ENCODE measurements at places on chromosomes 7 and 10.
A peak's percentile ranks its signal among the peaks of the same experiment; 100 is the strongest.

- DNase-seq = no peak
These were observed 7.0 kb upstream of the DNAJC1 start for GRCh38 chr10:22010539-22010938.

- DNase-seq = peak; percentile 52
These were observed 12.7 kb downstream of the LOXL4 start for GRCh38 chr10:98255146-98255877.

DNA sequence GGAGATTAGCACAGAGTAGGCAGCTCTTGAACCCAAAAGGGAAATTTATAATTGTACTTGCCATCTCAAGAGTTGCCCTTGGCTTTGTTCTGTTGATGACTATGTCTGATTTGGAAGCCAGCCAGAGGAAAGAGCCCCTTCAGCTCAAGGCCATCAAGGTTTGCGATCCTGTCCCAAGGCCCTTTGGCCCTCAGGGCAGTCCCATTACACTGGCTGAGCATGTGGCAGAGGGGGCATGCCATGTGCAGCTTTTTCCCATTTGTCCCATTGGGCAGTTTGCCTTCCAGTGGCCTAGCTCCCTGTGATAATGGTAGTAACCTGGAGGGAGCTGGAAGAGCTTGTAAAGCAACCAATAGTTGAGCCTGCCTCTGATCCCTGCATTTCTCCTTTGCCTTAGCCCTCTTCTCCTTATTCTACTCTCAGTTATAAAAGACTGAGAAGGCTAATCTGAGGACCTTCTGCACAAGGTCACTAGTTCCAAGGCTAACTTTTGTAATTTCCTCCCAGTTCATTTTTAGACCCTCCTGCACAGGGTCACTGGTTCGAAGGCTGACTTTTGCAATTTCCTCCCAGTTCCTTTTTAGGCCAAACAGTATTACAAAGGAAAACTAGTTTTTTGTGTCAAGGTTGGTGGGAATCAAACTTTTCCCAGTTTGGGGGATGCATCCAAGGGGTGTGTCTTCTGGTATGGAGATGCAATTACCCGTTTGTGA, 31.0 kb upstream of the ARHGAP12 start:
- DNase-seq = no peak

DNA sequence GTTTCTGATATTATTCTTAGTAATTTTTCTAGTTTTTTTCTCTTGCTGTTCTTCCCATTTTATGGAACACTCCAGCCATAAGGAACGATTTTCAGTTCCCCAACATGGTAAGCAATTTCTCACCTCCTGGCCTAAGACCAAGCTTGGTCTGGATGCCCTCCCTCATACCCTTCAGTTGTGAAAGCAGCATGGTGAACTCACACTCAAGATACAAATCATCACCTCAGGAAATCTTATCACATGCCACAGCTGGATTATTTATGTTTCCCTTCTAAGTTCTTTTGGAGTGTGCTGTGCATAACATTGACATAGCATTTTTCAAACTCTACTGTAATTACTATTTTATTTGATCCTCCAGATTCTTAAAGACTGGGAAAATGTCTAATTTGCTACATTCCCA, 216.6 kb downstream of the AGMO start:
- no peak for DNase-seq

GRCh38 chr7:139875821-139876241, 46.8 kb downstream of the TBXAS1 start:
- DNase-seq = no peak

GRCh38 chr7:69967689-69968450, 369.6 kb downstream of the AUTS2 start:
- no peak for DNase-seq

DNA sequence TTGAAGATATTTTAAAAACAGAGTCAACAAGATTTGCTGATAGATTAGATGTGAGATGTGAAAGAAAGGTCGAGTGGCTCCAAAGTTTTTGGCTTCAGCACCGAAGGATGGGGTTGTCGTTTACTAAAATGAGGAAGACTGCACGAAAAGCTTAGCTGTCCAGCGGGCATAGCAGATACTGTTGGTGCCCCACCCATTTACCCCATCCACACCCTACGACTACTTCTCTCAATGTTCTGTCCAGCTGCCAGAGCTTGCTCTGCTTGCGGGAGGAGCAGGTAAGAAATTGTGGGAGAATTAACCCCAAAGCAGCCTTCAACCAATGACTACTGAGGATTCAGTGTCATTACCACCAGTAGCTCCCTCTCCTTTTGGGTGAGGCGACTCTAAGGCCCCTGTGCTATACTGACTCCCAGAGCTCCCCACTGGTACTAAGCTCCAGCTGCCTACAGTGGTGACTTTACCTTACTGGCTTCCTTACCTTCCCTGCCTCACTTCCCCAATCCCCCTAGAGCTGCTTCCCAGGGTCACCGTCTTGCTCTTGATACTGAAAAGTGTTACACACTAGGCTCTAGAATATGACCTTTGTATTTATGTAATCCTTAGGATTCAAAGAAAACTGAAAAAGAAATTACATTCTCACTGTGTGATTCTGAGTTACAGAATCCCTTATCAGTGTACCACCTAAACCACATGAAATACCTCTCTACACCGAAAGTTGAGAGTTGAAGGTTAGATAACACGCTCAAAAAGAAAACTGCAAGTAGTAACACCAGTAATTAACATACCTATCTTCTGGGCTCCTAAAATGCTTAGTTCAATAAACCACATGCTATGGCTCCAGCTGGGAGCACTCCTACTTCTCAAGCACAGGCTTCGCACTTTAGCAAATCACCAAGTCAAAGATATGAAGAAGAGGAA, 22.3 kb downstream of the CACUL1 start:
- DNase-seq = no peak

DNA sequence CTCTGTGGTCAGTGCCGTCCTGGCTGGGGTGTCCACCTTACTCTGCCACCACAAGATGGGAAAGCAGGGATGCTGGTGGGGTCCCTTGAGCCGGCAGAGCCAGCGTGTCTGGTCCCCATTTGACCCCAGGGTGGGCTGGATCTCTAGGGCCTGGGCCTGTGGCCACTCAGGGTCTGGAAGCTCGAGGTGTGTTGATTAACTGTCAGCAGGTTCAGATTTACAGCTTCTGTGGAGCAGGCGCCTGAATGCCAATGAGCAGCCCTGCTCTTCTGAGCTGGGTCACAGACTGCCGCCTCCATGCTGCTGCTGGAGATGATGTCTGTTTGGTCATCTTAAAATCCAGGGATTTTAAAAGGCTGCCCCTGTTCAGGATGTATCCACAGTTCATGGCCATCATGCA, 11.3 kb upstream of the DPYSL4 start:
- DNase-seq = no peak

DNA sequence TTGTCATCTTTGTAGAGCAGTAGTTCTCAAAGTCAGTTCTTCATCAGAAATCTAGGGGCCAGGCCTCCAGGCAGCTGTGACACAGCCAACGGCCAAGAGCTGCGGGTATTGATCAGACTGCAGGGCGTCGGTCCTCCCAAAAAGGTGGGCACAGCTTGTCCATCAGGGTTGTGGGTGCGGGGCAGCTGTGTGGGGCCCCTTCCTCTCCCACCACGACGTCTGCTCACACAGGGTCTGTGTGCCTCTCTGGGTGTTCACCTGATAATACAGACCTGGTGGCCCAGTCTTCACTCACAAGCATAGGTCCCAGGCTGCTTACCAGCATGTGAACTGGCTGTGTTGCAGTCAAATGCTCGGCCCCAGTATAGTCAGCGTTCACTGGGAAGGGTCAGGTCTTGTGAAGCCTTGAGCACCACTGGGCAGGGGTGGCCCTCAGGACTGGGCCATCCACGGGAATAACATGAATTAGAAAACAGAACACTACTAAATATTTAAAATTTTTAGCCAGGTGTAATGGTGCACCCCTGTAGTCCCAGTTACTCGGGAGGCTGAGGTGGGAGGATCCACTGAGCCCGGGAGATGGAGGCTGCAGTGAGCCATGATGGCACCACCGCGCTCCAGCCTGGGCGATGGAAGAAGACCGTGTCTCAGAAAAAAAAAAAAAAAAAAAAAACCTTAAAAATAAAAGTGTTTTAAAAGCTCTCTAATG, 102.8 kb upstream of the DIP2C start:
- no peak for DNase-seq

DNA sequence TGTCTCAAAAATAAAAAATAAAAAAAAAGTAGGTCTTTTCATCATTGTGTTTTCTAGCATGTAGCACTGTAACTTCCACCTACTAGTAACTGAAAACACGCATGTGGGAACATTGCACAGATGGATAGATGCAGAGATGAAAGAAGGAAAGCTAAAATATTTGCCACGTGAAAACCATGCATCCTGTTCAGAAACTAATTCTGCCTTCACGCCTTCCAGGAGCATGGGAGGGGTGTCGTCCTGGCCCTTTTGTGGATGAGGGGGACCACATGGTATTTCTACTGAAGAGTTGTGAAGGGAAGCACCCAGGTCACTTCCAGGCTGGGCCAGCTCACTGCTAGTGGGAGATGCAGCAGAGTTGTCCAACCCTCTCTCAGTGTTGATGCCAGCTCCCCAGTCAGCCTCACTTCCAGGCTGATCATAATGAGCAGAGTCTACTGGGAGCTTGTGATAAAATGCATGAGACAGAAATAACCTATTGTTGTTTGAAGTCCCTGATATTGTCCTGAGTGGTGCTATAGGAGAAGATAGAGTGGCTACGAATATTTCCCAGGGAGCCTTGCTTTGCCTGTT, 287.1 kb upstream of the CELF2 start:
- DNase-seq = no peak

- no peak for DNase-seq
These were observed 55.8 kb upstream of the KIF5B start for GRCh38 chr10:32112055-32112454.

- DNase-seq = no peak
These were observed 10.5 kb downstream of the LSM5 start for GRCh38 chr7:32479574-32480200.

DNA sequence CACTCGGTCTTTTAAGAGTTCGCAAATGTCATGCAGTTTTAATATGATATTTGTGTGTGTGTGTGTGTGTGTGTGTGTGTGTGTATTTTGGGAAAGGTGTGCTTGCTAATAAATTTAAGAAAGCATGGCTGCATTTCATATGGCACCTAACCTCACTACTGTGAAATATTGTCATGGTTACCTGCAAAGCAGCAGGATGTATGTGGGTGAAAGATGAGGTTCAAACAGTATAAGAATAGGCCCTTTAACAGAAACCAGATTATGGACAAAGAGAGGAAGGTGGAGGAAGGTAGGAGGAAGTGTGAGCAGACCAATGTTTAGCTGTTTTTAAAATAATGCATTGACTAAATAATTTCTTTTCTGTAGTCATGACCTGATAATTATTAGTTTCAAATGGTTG, 73.5 kb upstream of the CACNA2D1 start:
- DNase-seq = no peak
